ENCODE measurements at places on chromosomes 6 and 20.

- DNase-seq, result no peak
Measured at GRCh38 chr20:54144847-54145414, 28.9 kb downstream of the CYP24A1 start.

- peak; percentile 18 for DNase-seq
Measured at GRCh38 chr20:33832103-33832804, 21.1 kb downstream of the CHMP4B start.

GRCh38 chr6:39102821-39103136 is 12.2 kb downstream of the SAYSD1 start:
- no peak for DNase-seq

DNA sequence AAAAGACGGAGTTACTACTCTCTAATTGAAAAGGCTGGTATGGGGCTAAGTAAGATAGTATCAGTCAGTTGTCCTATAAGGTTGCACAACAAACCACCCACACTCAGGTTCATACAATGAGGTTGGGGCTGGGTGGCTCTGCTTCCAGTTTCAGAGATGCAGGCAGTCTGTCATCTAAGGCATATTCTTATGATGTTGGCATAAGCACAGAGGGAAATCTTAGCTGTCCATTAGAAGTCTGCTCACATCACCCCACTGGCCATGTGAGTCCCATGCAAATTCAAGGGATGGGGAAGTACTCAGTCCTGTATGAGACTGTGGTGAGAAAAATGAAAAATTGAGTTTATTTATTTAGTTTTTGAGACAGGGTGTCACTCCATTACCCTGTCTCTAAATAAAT is 118.6 kb downstream of the LAMP5 start:
- no peak for DNase-seq
